ENCODE measurements at places on chromosomes 11 and 22.

GRCh38 chr11:130522284-130522961 is 74.0 kb downstream of the ADAMTS15 start:
- DNase-seq, result no peak

GRCh38 chr11:128715691-128716561 is 22.1 kb downstream of the FLI1 start:
- DNase-seq, result no peak

DNA sequence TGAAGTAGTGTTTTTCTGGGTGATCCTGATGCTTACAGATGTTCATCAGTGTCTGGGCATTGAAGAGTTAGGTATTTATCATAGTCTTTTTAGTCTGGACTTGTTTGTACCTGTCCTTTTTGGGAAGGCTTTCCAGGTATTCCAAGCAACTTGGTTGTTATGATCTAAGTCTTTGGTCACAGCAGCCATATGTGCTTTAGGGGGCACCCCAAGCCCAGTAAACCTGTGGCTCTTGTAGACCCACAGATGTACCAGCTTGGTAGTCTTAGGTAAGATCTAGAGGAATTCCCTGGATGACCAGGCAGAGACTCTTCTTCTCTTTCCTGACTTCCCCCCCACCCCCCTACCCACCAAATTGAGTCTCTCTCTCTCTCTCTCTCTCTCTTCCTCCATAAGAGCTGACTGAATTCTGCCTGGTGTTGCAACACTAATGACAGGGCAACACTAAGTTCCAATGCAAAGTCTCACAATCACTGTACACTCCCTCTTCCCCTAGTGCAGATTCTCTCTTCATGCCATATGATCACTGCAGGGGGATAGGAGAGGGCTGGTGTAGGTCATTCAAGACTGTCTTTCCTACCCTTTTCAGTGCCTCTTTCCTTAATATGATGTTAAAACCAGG is 24.5 kb upstream of the MMP8 start:
- no peak for DNase-seq

DNA sequence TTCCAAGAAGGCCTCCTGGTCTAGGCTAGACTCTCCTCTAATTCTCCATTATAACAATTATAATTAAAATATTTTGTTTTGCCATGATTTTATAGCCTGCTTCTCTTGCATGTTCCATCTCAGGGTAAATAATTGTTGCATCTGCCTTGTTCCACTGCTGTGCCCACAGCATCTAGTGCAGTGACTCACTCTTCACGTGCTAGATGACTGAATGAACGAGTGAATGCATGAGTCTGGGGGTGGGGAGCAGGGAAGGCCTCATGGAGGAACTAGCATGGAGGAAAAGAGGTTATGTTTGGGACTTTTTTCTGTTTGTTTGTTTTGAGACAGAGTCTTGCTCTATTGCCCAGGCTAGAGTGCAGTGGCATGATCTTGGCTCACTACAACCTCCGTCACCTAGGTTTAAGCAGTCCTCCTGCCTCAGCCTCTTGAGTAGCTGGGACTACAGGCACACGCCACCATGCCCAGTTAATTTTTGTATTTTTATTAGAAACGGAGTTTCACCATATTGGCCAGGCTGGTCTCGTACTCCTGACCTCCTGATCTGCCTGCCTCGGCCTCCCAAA is 5.2 kb upstream of the OAF start:
- no peak for DNase-seq

DNA sequence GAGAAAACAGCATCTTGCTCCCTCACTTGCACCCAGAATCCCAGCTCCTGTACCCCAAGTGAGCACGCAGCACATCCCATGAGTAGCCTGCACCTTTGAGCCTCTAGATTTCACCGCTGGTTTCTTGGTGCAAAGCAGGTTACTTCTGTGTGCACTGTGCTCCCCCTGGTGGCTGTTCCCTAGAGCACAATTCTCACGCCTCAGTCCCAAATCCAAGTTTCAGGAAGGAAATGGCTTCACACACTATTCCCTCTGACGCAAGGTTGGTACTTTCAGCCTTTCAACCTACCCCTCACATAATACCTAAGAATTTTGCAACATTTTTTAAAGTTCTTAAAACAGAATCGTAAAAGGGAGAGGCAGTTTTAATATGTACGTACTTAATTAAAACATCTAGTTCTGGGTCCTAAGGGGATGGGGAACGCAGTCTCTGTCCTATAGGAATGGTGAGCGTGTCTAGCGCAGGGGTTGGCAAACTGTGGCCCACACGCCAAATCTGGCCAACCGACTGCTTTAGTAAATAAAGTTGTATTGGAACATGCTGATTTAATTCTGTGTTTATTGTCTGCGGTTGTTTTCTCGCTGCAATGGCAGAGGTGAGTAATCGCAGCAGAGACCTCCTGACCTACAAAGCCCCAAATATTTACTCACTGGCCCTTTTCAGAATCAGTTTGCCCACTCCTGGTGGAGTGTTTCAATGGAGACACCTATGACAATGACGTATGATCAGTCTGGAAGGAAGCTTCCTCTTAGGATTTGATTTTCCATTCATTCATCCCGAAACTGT is 27.5 kb downstream of the DHCR7 start:
- DNase-seq, result no peak

DNA sequence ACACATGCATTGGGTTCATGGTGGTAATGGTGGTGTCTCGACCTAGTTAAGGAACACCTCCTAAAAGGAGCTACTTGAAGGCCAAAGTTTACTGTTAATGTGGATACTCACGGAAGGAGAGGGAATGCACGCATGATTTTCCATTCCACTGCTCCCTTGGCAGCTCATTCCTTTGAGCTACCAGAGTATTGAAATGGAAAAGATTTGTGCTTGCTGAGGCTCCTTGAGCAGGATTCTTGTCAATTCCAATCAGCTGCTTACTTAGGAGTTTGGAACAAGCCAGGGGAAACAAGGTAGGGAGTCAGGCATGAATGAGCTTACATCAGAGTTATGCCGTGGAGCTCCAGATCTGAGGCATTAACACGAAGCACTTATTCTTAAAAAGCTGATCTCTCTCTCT is 108.8 kb downstream of the GRIA4 start:
- DNase-seq, result no peak

DNA sequence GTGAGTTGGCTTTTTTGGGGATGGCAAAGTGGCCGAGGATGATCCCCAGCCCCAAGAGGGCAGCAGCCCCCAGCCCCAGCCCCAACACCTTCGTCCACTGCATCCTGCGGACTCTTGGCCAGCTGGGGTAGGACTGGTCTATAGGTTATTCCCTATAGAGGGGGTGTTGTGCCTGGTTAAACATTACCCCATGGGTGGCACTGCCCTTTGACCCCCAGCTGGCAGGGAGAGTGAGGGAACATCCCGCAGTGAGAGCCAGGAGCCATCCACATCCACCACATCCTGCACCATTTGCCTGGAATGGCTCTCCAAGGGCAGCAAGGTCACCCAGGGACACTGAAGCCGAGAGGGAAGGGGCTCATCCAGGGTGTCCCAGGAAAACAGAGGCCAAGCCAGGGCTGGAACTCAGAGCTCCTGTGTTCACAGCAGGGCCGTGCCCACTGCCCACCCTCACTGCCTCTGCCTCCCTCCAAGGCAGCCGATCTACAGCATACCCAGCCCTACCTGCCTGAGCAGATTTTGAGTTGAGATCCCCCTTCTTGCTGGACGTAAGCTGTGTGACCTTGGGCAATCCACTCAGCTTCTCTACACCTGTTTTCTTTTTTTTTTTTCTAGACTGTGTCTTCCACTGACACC is at the start of gene NAALADL1:
TSS of gene NAALADL1 (minus strand) at position 135 of the 636 bp plus-strand sequence. CDS start at position 103, 32 bp downstream.
- DNase-seq, result no peak

DNA sequence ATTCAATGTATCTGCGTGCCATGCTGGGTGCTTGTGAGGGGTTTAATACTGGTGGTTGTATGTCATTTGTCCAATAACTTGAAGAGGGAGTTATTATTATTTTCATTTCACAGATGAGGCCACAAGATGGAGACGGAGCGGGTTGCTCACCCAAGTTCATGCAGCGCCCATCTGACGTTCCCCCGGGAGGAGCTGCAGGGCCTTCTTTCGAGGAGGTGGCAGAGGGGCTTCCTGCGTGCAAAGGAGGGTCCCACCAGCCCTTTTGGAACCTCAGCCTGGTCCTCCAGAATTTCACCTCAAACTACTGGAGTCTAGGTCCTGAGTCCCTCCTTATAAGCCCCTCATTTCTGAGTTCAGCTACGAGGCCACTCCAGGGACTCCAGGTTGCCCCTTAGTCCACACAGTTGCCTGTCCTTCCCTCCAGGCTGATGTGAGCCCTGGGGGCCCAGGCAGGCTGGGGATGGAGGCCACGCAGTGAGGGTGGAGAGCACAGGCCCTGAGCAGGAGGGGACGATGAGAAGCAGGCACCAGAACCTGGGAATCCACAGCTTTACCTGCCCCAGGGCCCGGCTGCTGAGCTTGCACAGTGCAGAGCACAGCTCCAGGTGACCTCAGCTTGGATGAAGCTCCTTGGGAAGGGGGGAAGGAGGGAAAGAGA is 2.9 kb upstream of the VSIG10L2 start:
- DNase-seq, result no peak

DNA sequence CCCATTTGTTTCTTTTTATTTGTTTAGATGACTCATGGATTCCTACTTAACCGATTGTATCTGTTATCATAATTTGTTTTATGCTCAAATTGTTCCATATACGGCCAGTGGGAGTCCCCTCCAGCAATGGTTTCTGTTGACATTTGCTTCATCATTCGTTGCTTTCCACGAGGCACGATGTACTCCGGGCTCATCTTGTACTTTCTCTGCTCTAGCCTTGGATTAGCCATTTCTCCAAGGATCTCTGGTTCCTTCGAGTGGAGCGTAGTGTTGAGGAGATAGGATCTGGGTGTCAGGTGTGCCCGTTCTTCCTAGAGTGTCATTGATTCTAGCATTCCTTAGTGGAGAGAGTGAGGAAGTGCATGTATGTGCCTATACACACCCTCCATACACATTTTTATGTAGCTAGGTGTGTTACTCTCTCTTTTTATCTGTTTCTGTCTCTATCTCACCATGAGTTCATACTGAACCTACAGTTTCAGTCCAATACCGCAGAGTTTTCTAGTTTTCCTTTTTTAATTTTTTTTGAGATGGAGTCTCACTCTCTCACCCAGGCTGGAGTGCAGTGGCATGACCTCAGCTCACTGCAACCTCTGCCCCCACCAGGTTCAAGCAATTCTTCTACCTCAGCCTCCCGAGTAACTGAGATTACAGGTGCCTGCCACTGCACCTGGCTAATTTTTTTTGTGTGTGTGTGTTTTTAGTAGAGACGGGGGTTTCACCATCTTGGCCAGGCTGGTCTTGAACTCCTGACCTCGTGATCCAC is 31.4 kb downstream of the TECTA start:
- DNase-seq, result no peak

DNA sequence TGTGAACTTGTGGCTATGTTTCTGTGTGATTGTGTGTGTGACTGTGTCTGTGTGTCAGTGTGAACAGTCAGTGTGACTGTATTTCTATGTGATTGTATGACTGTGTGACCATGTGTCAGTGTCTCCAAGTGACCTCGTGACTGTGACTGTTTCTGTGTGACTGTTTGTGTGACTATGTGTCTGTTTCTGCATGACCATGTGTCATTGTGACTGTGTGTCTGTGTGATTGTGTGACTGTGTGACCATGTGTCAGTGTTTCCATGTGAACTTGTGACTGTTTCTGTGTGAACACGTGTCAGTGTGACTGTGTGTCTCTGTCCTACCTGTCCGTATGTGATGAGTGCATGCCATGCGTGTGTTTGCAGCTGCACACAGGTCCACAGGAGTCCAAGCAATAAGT is 8.8 kb upstream of the PKNOX2 start:
- no peak for DNase-seq

GRCh38 chr11:130391711-130392110 is 36.7 kb downstream of the ADAMTS8 start:
- DNase-seq, result no peak

DNA sequence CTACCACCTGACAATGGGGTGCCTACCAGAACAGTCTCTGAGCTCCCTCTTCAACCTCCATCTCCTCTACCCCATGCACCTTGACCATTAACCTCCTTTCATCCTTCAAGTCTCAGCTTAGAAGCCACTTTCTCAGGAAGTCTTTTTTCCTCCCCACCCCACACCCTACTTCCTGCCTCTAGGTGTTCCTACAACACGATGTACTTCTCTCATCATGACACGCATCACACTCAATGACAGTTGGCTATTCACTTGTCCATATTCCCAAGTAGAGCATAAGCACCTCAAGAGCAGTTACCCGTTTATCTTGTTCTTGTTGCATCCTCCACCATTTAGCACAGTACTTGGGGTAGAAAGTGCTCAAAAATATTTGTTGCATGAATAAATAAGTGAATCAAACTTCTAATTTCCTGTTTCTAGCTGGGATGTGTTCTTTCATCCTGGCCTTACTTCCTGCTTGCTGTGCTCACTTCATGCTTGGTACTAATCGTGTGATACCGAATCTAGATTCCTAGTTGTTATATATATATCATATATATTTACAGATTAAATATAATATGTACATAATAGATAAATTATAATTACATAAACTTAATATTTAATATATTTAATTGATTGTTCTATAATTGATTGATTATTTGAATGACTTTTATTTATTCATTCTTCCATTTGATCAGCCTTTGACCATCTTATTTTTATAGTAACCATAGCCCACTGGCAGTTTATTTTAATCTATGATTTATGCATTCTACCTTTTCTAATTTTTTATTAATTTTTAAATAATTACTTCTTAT is 177.5 kb upstream of the TMEM45B start:
- DNase-seq, result no peak

GRCh38 chr11:69605737-69606526 is 35.0 kb upstream of the CCND1 start:
- DNase-seq, result no peak

GRCh38 chr22:40469181-40469580 is 98.8 kb downstream of the SGSM3 start:
- no peak for DNase-seq

GRCh38 chr11:128859563-128860441 is 7.3 kb downstream of the KCNJ1 start:
- peak; percentile 47 for DNase-seq

DNA sequence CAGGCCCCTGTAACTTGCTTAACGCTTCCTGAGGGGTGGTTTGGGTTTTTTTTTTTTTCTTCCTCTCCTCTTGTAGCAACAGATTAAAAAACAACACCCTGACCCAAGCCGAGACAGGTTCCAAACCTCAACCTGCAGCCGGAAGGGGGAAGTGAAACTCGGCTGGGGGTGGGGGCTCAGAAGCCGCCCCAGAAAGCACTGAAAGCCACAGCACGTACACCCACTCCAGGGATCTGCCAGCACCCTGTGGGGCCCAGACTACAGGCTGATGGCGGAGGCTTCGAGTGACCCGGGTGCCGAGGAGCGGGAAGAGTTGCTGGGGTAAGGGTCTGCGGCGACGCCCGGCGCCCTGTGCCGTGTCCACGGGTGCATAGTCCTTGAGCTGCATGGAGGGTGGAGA is at the start of gene LSP1:
TSS of gene LSP1 (plus strand) at position 208 of the 400 bp plus-strand sequence. CDS start at position 269, 61 bp downstream.
- peak; percentile 77 for DNase-seq

Measured in T-helper 22 cell (primary cell).